ENCODE measurements at places on chromosomes 2 and 18.

DNA sequence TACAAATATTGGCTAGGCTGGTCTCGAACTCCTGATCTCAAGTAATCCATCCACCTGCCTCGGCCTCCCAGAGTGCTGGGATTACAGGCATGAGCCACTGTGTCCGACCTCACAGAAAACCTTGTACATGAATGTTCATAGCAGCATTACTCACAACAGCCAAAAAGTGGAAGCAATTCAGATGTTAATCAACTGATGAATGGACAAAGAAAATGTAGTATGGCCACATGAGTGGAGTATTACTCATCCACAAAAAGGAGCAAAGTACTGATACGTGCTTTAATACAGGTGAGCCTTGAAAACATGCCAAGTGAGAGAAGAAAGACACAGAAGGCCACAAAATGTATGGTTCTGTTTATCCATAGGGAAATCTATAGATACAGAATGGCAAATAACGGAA, 20.6 kb downstream of the CEP192 start:
- DNase-seq: no peak

DNA sequence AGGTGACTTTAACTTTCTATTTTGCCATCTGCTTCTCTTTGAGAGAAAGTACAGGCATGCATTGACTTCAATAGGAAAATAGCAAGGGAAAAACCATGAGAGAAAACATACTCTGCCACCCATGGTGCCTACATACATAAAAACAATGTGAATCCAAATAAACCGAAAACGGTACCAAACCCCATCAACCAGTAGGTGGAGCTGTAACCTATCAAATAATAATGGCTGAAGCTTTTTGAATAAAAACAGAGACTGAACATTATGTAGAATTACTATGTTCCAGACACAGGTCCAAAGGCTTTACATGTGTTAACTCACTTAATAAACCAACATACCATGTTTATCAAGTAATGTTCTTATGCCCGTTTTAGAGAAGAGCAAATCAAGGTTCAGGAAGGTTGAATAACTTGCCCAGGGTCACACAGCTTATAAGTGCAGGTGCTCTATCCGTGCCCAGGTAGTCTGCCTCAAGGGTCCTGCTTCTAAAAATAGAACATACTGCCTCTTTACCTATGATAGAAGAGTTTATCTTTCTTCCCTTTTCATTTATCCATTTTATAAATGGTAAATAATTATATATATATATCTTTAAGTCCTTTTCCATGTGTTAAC, 293.9 kb upstream of the SYT4 start:
- no peak for DNase-seq

DNA sequence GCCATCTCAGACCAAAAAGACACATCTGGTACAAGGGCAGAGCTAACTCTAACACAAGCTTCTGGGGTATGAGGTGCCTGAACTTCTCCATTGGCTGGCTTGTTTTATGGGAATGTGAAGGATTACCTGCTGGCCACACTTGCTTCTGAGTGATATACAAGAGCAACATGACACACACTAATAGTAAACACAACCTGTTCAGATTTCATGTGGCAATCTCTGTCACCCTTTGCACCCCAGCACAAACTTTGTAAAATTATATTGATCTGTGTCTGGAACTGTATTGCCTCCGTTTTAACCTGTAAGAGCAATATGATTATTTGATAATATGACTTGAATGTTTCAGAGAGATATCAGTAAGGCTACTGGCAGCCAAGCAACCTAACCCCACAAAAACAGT, 276.7 kb downstream of the CCDC85A start:
- no peak for DNase-seq

GRCh38 chr2:177312562-177312961, 48.0 kb upstream of the NFE2L2 start:
- DNase-seq: no peak

GRCh38 chr2:221517696-221518151, 54.4 kb downstream of the EPHA4 start:
- DNase-seq: peak; percentile 52

GRCh38 chr2:127860130-127860529, 2.2 kb upstream of the POLR2D start:
- DNase-seq: no peak

DNA sequence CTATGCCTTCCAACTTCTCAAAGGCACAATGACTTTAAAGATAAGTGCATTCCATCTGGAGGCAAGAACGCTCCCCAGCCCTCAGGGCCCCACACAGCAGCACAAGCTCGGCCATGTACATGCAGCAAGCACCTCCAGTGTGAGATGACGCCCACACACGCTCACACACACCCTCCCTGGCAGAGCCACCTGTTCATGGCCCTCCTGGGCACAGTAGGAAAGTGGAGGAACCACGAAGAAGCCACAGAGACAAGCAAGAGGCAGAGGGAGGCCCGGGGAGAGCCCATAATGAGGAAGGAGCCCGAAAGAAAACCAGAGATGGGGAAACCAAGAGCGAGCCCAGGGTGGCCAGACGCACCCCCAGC, 21.7 kb downstream of the BIN1 start:
- DNase-seq: no peak

DNA sequence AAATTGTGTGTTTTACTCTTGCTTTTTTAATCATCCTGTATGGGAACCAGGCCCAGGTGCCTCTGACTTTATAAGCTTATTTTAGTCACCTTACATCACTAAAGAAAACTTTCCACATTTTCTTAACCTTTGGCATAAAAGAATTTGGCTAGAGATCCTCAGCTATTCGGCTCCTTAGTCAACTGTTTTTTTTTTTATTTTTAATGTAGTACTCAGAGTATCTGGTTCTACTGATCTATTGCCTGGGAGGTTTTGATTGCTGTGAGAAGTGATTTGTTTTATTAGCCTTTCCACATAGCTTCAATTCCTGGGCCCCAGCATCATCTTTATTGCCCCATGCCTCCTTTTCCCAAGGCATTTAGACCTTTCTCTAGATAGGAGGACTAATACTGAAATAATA, 121.0 kb downstream of the MYO1B start:
- DNase-seq: no peak

DNA sequence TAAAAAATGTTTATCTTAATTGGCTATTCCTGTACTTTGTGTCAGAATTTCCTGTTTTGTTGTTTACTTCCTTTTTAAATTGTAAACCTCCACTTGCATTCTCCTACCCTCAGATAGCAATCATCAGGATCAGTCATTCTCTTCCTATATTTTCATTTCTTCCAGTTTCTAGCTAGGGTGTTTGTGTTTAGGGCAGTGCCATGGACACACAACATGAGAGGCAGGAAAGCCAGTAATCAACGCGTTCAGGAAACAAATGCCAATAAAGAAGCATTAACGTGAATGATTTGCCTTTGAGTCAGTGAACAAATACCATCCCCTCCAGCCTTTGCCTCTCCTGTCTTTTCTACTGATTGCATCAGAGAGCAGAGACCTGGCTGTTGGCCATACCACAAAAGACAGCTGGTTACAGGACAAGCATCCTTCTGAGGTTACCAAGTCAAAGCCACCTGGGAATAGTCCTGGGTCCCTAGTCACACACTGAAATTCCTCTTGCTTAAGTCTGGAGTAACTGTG, 56.7 kb upstream of the FHL2 start:
- DNase-seq: no peak

Measured in activated T-helper 1 cell treated with anti-CD3 and anti-CD28 coated beads, Interleukin-2, amount 50 U/mL, for 16 hours (primary cell).